AG04449 (cell line): ENCODE measurements at places on chromosomes 5 and 9.

DNA sequence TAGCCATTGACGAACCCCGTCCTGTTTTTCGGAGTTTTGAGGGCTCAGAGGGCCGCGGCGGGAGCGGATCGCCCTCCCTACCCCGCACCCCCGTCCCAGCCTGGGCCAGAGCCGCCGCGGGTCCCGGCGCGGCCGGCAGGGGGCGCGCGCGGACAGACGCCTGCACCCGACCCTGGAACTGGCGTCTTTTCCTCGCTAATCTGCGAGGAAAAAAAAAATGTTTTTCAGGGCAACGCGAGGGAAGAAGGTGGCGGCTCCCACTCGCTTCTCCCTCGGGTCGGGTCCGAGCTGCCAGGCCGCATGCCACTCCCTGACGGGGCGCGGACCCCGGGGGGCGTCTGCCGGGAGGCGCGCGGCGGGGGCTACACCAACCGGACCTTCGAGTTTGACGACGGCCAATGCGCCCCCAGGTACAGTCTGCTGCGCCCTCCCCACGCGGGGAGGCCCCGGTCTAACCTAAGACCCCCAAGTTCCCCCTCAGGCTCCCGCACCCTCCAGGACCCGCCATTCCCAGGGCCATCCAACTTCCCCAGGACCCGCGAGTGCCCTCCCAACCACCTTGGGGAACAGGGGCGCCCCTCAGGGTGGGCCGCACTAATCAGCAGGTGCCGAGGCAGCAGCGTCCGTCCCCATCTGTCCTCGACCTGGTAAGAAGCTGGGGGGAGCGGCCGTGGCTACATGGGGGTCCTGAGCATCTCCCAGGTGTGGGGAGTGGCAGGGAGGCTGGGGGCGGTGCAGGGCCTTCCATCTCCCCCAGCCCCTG lies at the start of gene KCNT1:
TSS of gene KCNT1 (plus strand) at position 227 of the 763 bp plus-strand sequence. CDS start at position 301, 74 bp downstream.
- no peak for DNase-seq

GRCh38 chr9:137156567-137157375 lies 13.1 kb downstream of the LRRC26 start:
- no peak for DNase-seq

- no peak for DNase-seq
Observed at GRCh38 chr9:108618906-108619550, 236.8 kb downstream of the ACTL7B start.

- no peak for DNase-seq
Observed at GRCh38 chr9:92488681-92489550, 6.6 kb upstream of the ASPN start.

GRCh38 chr9:120480707-120481106 lies 99.3 kb downstream of the CDK5RAP2 start:
- no peak for DNase-seq

- DNase-seq, result no peak
Observed at GRCh38 chr5:15734058-15734457, 234.1 kb downstream of the FBXL7 start.

- DNase-seq, result no peak
Observed at GRCh38 chr5:122653087-122654017, 121.5 kb upstream of the SNX2 start.

DNA sequence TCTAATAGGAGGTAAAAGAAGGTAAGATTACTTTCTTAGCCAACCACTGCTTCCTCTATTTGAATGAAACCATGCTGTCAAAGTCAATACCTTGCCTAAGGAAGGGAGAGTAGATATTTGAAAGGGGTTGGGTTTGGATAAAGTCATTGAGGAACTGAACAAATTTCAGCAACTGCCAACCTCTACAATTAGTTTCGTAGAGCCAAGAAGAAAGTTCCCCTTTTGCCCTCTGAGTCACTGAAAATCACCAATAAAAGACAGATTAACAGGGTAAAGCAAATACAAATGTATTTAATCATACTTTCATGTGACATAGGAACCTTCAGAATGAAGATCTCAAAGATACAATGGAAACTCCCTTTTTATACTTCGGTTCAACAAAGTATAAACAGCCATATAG lies 615.7 kb downstream of the GABRG2 start:
- no peak for DNase-seq

GRCh38 chr9:34254966-34255825 lies 73.9 kb downstream of the KIF24 start:
- no peak for DNase-seq

GRCh38 chr9:93427655-93428379 lies 23.7 kb upstream of the FAM120A start:
- DNase-seq, result no peak

- DNase-seq, result no peak
Observed at GRCh38 chr9:107530679-107531078, 41.1 kb upstream of the KLF4 start.

DNA sequence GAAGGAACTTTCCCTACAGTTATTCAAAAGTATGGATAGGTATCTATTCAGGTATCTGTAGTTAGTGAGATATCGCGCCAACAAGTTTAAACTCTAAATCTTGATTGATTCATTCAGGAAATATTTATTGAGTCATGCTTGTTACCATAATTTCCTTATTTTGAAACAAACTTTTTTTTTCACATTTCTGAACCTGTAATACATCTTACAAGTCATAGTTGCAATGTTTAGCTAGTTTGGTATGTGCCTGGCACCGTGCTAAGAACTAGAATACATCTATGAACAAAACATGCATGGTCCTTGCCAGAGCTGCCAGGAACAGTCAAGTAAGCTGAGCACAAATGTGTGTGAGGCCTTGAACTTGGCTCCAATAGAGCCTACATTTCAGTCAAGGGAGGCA lies 226.4 kb downstream of the PCSK5 start:
- no peak for DNase-seq

- no peak for DNase-seq
Observed at GRCh38 chr5:151079838-151080612, 809 bp downstream of the TNIP1 start.

DNA sequence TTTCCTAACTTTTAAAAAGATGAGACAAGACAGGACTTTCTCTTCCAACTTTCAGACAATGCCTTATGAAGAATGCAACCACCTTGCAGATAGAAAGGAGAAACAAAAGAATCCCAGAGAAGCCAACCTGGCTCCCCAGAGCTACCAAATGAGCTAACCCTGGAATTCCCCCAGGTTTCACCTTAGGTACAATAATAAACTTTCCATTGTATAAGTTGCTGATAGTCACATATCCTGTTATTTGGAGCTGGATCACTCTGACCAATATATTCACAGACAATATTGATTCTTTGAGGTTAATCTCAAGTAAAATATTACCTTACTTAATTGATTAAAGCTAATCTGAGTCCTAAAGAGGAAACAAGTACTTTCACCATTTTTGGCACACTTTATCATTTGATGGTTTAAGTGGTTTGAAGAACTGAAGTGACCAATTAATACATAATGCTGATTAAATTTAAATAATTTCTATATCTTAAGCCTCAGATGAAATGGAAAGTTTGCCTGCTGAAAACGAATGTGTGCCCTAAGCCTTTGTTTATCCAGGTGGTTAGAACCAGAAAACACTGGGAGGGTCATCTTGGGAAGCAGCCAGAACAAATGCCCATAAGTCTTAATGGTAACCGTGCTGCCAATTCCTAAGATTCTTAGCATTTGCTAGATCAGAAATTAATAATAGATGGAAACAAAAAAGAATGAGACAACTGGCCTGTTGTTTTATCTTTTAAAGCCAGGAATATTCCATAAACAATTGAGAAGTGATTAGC lies 159.6 kb upstream of the SLC12A2 start:
- DNase-seq, result no peak

- DNase-seq, result no peak
Observed at GRCh38 chr5:149429839-149430721, 51.0 kb upstream of the IL17B start.

DNA sequence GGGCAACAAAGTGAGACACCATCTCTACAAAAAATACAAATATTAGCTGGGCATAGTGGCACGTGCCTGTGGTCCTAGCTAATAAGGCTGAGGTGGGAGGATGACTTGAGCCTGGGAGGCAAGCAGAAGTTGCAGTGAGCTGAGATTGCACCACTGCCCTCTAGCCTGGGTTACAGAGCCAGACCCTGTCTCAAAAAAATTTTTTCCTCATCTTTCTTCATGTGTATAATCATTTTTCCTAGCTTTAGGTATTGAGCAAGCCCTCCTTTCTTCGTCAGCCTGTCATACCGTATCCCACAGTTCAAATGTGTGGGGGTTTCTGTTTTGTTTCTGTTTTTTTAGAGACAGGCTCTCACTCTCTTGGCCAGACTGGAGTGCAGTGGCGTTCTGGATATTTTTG lies 41.3 kb downstream of the EHMT1 start:
- no peak for DNase-seq

DNA sequence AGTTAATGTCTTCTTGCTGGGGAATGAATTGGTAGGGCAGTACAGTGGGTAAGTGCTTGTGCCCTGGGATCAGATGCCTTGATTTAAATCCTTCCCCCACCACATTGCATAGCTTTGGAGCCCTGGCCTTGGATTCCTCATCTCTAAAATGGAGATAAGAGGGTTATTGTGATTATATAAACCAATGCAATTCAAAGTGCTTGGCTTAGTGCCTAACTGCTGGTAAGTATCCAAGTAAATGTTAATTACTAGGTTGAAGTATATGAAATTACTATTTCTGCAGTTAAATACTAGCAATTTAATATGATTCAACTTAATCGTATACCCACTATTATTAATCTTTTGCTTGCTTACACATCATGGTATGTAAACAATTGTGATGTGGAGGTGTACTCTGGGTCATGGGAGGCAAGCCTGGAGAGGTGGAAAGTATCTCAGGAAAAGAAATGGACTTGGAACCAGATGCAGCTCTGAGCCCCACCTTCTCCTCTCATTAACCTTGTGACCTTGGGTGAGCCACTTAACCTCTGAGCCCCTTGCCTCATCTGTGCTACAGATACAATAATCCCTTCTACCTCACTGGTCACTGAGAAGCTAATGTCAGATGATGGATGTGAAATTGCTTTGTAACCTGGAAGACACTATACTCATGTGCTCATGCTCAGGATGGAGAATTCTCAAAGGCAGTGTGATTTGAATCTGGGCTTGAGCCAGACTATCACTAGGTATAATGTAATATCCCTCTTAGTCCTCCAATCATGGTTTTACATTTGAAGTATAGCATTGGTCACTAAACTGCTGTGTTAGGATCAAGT lies 23.8 kb downstream of the NEUROG1 start:
- DNase-seq, result no peak

- DNase-seq, result no peak
Observed at GRCh38 chr5:121962347-121962670, 534 bp downstream of the SRFBP1 start.

DNA sequence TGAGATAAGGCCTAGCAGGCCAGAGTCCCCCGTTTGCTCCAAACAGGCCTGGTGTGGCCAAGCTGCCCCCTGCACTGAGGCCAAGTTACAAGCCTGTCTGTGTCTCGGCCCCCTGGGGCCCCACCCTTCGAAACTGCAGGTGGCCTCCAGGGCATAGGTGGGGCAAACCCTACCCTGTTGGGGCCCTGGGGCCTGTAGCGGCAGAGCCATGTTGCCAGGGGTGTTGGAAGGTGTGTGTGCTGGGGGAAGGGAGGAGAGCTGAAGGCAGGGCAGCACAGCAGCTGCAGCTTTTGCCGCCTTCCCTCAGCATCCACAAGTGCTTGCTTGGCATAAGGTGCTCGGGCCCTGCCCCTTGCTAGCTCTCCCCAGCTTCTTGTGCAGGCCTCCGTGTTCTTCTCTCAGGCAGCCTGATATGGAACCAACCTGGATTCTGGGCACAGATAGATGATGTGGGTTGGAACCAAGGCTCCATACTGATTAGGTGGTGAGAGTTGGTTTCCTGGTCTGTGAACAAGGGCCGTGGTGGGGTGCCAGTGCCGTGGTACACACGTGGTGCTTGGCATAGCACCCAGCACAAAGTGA lies 12.7 kb downstream of the IRF1 start:
- DNase-seq, result no peak

DNA sequence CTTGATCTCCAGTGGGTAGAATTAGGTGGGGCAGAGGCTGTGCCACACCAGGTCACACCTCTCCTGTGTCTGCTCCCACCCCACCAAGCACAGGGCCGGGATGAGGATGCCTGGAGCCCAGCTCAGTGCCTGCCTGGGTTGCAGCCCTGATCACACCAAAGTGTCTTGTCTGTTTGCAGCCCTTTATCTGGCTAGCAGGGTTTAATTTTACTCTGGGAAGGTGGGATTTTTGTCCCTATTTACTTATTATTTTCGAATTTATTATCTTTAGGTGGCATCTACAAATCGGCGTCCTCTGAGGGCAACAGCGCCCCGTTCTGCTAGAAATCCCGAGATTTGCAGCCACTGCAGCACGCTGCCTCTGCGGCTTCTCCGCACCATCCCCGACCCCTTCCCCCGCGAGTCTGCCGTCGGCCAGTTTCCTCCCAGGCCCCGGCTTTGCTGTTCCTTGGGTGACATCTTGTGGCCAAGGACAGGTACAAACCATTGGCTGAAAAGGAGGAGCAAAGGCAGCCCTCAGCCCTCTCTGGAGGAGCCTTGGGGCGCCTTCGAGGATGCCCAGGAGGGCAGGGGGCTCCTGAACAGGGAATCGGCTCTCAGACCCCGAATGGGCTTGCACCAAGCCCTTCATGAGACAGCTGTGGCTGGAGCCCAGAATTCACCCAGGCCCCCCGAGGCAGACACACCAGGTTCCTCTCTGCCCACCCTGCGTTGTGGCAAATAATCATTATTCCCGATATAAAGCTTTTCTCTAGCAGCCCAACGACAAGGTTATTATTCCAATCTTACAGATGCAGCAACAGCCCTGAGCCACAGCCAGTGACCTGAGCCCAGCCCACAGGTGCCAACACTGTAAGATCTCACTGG lies 113.0 kb downstream of the GAPVD1 start:
- DNase-seq, result no peak

GRCh38 chr5:132837868-132838267 lies 7.4 kb upstream of the SHROOM1 start:
- DNase-seq, result no peak

GRCh38 chr9:26078706-26079105 lies 400.5 kb upstream of the TUSC1 start:
- DNase-seq, result no peak

- no peak for DNase-seq
Observed at GRCh38 chr5:177484902-177485549, 11.6 kb upstream of the DBN1 start.

DNA sequence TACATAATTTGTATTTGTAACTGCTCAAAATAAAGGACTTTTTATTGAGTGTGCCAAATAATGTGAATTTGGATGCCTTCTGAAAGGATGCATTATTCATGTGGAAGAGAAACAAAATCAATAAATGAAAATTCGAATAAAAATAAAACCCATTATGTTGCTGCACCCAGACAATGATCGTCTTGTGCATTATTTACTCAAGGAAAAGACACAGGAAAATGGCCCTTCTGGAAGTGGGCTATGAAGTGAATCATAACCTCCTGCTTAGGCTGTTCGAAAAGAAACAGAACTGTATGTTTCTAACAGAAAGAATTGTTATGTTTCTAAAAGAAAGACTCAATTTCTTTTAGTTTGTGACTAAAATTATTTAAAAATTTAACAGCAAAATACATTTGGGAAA lies 168.9 kb upstream of the NFIB start:
- no peak for DNase-seq

DNA sequence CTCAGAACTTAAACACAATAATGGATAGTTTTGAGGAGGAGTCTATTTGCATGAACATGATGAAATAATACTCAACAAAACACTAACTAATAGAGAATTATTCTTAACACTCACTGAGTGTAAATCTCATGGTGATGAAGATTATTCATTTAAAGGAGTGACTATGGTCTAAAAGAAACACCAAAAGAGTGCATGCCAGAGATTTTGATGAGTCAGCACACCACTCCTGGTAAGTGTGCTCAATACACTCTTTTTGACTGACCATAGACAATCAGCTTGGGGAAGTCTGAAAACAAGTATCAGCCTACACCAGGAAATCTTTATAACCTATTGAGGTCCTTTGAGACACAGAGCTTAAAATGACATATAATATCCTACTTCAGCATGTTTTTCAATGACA lies 6.8 kb upstream of the FST start:
- DNase-seq, result no peak

- no peak for DNase-seq
Observed at GRCh38 chr5:133950821-133951612, 17.4 kb downstream of the C5orf15 start.
